ENCODE measurements at places on chromosomes 7 and 10.
A peak's percentile ranks its signal among the peaks of the same experiment; 100 is the strongest.

DNA sequence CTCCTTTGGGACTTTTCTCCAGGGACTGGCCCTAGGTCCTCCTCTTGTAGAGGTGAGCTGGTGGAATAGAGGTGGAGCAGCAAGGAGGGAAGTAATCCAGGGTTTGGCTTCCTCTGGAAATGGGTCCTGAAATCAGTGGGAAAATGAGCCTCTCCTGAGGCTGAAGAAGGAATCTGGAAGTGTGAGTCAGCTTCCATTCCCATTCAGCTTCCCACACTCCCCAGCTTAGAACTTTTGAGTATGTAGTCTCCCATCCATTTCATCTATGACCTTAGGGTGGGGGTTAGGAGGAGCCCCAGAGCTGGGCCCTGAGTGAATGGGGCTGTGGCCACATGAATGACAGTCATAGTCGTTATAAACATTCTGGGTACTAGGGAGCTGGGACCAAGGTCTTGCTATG, 17.7 kb downstream of the LDB1 start:
- DNase-seq, result no peak

DNA sequence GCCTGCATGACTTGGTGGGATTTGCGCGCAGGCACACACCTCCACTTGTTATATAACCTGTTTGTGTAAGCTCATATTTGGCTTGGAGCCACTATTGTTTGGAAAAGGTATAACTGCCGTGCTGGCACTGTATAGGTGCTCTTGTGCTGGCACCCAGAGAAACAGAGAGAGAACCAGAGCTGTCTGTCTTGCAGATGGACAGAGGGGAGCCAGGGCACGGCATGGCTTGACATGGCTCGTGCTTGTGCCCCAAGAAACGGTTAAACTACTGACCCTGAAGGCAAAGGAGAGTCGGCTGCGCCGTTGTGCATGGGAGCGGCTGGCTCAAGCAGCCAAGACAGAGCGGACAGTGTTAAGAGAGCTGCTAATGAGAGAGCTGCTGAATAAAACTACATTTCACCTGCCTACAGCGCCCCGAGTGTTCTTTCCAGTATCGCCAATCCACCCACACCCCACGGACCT, 23.2 kb downstream of the RAPGEF5 start:
- no peak for DNase-seq

- no peak for DNase-seq
These were observed 495 bp downstream of the EIF3B start for GRCh38 chr7:2354939-2355704.

GRCh38 chr10:128687408-128687807, 561.2 kb upstream of the MKI67 start:
- DNase-seq, result no peak

- DNase-seq, result no peak
These were observed 141.3 kb upstream of the VKORC1L1 start for GRCh38 chr7:65731562-65732035.

DNA sequence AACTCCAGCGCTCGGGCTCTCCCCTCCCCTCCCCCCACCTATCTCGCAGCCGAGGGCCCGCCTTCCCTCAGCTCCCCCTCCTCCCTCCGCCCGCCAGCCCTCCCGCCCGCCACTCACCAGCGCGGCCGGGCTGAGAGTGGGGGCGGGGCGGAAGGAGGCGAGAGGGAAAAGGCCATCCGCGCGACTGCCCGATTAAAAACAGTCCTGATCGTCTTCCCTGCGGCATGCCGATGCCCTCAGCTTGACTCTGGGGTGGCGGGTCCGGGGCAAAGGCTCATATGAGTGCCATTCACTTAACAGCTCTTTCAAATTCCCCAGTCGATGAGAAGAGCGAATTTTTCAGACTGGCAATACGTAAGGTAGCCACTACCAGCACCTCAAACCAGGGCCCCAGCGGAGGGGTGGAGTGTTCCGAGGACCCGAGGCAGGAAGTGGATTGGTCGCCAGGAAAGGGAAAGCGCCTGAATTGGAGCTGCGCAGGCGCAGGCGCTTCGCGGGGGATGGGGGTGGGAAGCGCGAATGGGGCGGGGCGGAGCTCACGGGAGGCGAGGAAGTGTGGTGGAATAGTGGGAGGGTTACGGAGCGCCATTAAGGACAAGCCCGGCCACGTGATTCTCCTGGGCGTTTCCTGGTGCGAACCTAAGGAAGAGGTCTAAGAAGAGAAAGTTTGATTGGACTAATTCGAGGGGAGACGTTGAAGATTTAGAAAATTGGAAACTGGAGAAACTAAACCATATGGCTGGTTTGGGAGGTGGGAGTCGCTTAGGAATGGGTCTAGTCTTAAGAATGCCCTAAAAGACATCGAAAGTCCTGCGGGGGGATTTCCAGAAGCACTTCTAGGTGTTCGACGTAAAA, at the start of gene UPF2:
TSS of gene UPF2 (minus strand) at position 13 of the 855 bp plus-strand sequence. CDS start 7,386 bp downstream, outside the sequence.
- peak; percentile 97 for DNase-seq
